ENCODE measurements at places on chromosomes 12 and 14. TPM values are rescaled to one million over a fixed set of nuclear protein-coding genes. Genes with fewer than 3 reads are reported as not detected.

Gene ADAM20
- total RNA-seq = 0.10 TPM

Gene LRP1-AS
- not detected for total RNA-seq

Gene EFS
- total RNA-seq = 23.1 TPM

Gene STK38L
- total RNA-seq = 18.0 TPM

Gene GZMB
- total RNA-seq = not detected

Gene LPAR5
- not detected for total RNA-seq

Gene GCH1
- 5.5 TPM for total RNA-seq

Gene ASB2
- total RNA-seq = 0.21 TPM

Gene RNASE3
- total RNA-seq = not detected

Gene CNTN1
- total RNA-seq = 2.9 TPM

Gene PAH
- total RNA-seq = 0.42 TPM

Gene CDH24
- total RNA-seq = 12.3 TPM

Gene SOS2
- total RNA-seq = 12.9 TPM

Gene GPR132
- total RNA-seq = not detected

Gene TMEM132D
- total RNA-seq = 13.0 TPM

Gene PIWIL1
- total RNA-seq = not detected

Gene TBX3
- 0.30 TPM for total RNA-seq

Gene BIN2
- not detected for total RNA-seq

Gene RNASE1
- total RNA-seq = 124 TPM

Gene PTGDR
- total RNA-seq = not detected

Gene CIROP
- total RNA-seq = 0.42 TPM

Gene POTEG
- not detected for total RNA-seq

Gene HOXC4
- not detected for total RNA-seq

Gene EID3
- total RNA-seq = 1.3 TPM

Gene RNASE7
- not detected for total RNA-seq

Gene NAB2
- total RNA-seq = 19.0 TPM

Gene OTOGL
- total RNA-seq = 0.31 TPM

Gene SERPINA1
- total RNA-seq = 0.18 TPM

Gene CLEC4D
- total RNA-seq = 0.07 TPM

Gene ZNF10
- 5.6 TPM for total RNA-seq

Gene MANSC4
- not detected for total RNA-seq

Gene C12orf76
- total RNA-seq = 31.0 TPM

Gene DACT1
- total RNA-seq = 9.5 TPM

Gene ST8SIA1
- total RNA-seq = 1.7 TPM

Gene SERPINA9
- not detected for total RNA-seq

Gene NTF3
- 0.92 TPM for total RNA-seq

Gene ABCC9
- total RNA-seq = not detected

Gene PRIMA1
- 1.6 TPM for total RNA-seq

Gene ITGB7
- 0.30 TPM for total RNA-seq

Gene KRT83
- 0.10 TPM for total RNA-seq

Gene RAP1B
- total RNA-seq = 103 TPM
